ENCODE measurements at places on chromosomes 12 and 14.

GRCh38 chr12:111249018-111249370 is 119.9 kb downstream of the PHETA1 start:
- no peak for DNase-seq

GRCh38 chr14:33280646-33281045 is 342.0 kb downstream of the NPAS3 start:
- DNase-seq, result no peak

- no peak for DNase-seq
Measured at GRCh38 chr14:65025818-65026217, 39.1 kb downstream of the FNTB start.

- no peak for DNase-seq
Measured at GRCh38 chr12:28140404-28140803, 49.9 kb upstream of the CCDC91 start.

- DNase-seq, result no peak
Measured at GRCh38 chr12:120158351-120158750, 36.2 kb downstream of the GCN1 start.

DNA sequence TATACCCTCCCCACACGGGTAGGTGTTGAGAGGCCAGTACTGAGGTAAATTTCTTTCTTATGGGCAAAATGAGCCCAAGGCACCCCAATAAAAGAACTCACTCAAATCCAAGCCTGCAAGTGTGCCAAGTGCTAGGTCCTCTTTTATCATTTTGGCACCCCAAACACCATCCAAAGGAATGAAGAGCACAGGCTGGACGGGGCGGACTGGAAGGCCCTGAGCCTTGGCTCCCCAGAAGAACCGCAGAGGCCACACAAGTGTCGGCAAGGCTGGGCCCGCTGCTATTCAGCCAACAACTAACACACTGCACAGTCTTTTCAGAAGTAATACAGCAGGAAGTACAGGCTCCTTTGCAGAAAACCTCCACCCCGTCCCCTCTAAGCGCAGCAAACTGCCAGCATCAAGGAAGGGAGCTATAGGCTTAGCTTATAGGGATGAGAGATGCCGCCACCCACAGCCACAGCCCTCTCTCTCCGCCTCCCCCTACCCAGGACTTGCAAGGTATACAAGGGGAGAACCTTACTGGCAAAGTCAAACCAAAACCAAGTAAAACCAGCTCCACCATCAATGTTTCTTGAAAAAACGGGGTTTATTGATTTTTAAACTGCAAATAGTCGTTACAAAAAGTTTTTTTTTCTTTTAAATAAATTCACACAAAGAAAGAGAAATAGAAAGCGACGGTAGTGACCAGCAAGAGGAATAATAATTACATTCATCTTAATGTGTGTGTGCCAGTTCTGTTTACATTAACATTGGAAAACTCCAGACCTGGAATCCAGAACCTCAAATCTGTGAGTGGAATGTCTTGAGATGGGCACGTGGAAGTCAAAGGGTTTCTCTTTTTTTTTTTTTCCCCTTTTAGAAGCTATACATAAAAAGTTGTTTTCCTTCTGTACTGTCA is 5.5 kb downstream of the ZFP36L1 start:
- DNase-seq, result no peak

- no peak for DNase-seq
Measured at GRCh38 chr12:69097619-69098368, 141.6 kb upstream of the CPSF6 start.

DNA sequence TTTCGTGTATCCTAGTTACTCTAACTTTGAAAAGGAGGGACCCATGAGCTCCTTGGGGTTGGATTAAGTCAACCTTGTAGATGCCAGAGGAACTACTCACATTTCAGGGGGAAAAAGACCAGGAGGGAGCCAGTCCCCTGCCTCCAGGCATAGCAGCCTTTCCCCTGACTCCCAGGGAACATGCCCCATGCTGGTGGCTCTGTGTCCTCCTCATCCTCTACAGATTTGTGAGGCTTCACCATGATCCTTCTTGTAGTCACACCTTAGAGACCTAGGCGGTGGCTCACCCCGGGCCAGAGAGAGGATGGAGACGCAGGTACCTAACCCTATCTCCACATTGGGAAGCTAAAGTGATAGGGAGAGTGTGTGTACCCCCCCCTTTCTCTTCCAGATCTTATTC is 16.0 kb upstream of the PPP1R1A start:
- DNase-seq, result no peak

- no peak for DNase-seq
Measured at GRCh38 chr12:94235848-94236247, 87.5 kb downstream of the PLXNC1 start.

DNA sequence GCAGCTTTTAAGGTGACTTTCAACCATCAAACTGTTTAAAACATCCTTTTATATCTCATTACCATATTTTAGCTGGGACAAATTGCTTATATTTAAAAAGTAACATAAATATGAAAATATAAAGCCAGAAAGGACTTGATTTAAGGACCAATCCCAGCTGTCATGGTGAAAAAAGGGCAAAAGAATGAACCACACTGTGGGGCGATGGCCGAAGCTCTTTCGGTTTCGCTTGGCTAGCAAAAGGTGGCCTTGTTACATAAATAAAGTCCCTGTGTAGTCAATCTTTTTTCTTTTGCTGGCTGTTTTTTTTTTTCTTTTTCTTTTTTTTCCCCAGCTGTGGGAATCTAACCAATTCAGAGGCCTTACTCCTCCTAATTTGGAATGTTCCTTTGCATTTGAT is 50.9 kb downstream of the FBXO33 start:
- no peak for DNase-seq

- DNase-seq, result no peak
Measured at GRCh38 chr14:21261824-21262223, 7.4 kb downstream of the HNRNPC start.

- DNase-seq, result no peak
Measured at GRCh38 chr12:74490390-74491064, 47.1 kb upstream of the ATXN7L3B start.

DNA sequence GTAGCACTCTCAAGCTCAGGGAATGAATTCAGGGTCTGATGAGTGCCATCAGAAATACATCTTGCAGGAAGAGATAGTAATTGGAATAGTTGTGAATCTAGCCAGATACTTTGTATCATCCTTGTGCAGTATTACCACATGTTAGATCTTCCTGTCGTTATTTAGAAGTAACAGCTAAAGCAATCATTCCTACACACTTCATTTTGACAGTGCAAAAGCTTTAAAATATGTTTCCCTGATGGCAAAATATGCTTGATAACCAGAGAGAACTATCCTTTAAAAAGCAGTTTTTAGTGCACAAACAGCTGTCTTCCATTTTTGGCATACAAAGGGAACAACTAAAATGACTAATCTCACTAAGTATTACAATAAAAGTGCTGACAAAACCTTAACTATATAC is 149.5 kb upstream of the SLC38A2 start:
- DNase-seq, result no peak

DNA sequence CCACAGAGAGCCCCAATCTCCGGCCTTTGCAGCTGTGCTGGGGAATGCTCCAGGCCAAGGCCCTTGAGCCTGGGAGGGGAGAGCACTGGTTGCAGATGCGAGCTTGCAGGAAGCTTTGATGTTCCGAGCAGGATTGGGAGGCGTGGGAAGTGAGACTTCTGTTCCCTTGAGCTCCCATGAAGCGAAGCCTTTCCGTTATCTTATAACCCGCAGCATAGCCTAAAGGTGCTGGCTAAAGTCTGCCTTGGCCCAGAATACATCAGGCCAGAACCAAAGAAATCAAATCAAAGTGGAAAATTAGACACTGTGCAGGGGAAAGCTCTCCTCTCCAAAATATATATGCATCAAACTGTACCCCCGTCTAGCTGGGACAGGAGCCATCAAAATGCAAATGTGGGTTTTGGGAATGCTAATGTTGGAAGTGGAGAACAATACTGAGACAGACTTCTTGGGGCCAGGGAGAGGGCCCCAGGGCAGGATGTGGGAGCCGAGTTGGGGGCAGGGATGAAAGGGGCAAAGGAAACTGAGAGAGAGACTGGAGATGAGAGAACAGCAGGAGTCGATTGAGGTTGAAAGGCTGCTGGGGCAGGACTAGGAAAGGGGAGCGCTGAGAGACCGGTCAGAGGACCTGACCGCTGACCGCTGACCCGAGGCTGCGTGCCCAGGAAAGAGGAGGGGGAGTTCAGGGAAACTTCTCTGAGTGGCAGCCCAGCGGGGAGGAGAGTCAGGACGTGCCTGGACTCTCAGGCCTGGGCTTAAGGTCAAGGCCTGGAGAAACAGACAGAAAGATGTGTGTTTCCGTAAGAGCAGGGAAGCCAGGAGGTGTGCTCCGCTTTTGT is 152.2 kb upstream of the PARP11 start:
- no peak for DNase-seq

DNA sequence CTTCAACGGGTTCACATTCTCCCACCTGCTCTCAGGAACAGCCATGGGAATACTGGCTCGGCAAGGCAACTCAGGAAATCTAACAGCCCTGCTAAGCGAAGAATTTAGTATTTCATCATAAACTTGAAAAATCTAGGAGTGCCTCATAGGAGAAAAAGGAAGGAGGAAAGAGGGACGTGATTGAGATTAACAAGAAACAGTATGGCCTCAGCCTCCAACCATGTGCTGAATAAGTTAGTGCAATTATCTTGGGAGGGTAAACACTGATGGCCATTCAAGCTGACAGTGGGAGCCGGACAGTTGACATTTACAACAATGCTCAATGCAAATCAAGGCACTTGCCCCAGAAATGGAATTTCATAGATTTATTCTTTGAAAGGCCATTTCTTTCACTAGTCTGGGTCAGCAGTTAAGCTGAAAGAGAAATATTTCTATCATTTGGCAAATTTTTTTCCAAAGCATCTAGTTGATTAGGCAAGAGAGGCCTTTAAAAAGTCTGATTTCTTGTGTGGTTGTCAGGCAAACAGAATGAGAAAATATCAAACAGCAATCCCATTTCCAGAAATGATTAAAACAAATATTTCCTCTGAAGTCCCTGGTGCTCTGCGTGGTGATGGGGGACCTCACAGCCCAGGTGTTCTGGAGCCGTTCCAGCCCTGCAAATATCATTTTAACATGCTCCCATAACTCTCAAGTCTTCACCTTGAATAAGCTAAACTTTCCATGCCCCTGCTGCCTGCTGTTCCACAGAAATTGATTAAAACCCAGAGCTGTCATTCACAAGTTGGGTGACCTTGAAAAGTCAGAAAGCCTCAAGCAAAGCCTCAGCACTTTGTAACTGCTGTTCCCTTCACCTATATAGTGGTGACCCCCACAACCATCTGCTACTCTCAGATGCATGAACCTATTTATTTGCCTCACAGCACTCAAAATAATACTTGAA is 121.6 kb downstream of the PHLDA1 start:
- DNase-seq, result no peak

GRCh38 chr12:12384571-12385340 is 27.9 kb downstream of the BORCS5 start:
- no peak for DNase-seq

DNA sequence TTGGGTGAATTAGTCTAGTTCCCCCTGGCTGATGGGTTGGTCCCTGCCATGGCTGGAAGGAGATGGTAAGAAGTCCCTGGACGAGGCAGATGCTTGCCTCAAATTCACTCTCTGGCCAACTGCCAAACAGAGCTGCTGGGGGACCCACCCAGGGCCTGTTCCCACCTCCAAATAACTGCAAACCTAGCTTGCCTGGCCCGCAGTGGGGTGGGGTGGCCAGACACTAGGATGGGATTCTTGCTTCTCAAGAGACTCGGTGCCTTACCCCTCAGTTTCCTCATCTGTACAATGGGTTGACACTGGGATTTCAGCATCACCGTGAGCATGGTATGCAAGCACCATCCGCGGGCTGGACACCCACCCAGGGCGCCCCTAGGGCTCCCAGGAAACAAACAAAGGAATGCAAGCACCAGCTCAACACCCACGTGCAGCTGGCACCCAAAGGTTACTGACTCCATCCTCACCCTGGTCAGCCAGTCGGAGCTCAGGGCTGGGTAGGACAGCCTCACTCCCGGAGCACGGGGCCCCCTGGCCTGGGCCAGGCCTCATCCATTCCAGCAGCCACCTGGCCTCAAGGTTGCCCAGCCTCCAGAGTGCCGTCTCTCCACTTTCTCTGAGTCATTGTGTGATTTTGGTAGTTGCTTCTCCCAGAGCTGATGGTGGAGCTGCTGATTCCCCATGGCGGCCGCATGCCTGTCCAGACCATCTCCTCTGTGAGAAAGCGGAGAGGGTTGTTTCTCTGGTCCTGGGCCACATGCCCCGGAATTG is 205.2 kb upstream of the RTL1 start:
- no peak for DNase-seq

- DNase-seq, result no peak
Measured at GRCh38 chr14:100128688-100129087, 30.8 kb downstream of the DEGS2 start.

DNA sequence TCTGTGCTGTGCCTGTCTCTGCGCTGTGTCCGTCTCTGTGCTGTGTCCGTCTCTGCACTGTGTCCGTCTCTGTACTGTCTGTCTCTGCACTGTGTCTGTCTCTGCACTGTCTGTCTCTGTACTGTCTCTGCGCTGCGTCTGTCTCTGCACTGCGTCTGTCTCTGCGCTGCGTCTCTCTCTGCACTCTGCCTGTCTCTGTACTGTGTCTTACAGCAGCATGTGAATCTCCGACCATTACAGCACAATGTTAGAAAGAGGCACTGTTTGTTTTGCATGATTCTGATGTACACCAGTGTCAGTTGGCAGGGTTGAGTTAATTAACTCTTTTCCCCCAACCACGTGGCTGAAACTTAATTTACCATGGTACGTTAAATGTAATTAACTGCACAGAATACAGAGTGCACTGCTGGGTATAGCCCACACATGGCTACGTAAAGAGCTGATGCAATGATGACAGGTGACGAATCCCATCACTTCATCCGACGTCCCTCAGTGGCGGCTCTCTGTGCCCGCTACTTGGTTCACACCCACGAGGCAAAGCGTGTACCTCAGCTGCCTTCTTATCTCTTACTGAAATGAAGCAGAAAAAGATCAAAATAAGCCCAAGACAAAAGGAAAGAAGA is 127.7 kb upstream of the SFSWAP start:
- DNase-seq, result no peak

DNA sequence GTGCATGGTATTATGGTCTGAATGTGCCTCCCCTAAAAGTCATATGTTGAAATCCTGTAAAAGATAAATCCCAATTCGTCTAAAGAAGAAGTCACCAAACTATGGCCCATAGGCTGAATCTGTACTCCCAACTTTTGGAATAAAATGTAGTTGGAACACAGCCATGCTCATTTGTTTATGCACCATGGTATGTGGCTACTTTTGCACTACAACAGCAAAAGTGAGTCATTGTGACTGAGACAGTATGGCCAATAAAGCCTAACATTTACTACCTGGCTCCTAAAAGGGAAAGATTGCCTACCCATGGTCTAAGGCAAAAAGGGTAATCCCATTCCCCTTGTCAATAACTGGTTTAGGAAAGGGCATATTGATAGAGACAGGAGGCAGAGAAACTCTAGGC is 101.8 kb downstream of the LRIG3 start:
- DNase-seq, result no peak

Measured in amniotic stem cell (primary cell).